Muscle of arm (tissue), 14 donors: ENCODE measurements at places on chromosomes 3 and 15.

DNA sequence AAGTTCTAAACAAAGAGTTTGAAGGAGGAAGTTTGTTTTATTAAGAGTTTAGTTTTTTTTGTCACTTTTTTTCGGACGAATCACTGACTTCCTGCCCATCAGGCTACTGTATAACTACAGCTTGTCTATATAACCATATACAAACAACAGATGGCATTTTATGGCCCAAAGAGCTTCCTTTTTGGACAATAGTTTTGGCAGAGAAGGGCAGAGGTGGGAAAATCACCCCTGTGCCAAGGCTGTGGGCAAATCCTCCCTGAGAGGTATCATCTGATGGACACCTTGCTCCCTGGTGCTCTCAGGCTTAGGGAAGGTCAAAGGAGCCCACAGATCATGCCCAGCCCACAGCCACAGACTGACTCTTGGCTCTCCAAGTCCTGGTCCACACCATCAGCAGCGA, 113.4 kb downstream of the OXNAD1 start:
- no peak for DNase-seq

GRCh38 chr15:57861815-57862586, 155.5 kb downstream of the POLR2M start:
- DNase-seq: no peak

DNA sequence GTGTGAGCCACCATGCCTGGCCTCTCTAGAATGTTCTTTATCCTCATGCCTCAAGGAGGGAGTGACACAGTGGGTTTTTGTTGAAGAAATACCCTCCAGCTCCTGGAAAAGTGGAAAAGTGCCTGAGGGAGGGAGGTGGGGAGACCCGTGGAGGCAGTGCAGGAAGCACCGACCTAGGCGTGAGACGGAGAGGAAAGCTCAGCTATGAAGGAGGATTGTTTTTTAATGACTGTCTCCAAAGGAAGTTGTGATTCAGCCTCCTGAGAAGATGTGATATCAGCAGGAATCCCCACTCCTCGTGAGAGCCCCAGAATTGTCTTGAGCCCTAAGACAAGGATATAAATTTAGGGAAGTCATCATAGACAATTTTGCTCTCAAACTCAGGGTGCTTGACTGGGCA, 21.7 kb downstream of the RPLP1 start:
- DNase-seq: no peak

- DNase-seq: no peak
Measured at GRCh38 chr3:146546366-146546965, 2.1 kb upstream of the PLSCR1 start.

GRCh38 chr15:73075160-73075859, 23.0 kb downstream of the NEO1 start:
- DNase-seq: no peak

DNA sequence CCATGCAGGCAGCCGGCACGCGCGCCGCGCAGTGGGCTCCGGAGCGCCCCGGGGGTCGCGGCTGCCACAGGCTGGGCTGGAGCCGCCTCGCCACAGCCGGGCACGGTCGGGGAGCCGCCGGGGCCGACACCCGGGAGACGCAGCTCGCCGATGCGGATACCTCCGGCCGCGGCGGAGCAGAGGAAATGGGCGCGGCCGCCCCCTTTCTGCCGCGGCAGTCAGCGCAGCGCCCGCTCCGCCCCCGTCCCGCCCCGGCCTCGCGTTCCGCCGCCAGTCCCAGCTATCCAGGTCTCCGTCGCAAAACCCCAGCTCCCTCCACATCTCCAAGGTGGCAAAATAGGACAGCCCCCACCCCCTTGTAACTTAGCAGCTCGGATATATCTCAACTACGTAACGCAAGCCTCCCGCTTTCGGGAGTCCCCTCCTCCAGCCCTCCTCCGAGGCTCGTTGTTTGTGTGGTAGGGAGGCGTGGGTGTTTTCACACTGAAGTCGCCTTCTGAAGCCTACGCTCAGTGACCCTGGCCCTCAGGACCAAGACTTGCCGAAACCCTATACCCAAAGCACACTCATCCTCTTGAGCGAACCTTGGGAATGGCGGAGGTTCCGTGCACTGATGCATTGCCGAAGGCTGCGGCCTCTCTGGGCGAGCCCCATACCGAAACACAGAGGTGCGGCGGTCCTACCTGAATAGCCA, at the start of gene SH3BP5:
SH3BP5 (minus strand) TSS at position 182 of the 694 bp plus-strand sequence; CDS start at position 4, 178 bp downstream.
- peak; percentile 73 for DNase-seq

DNA sequence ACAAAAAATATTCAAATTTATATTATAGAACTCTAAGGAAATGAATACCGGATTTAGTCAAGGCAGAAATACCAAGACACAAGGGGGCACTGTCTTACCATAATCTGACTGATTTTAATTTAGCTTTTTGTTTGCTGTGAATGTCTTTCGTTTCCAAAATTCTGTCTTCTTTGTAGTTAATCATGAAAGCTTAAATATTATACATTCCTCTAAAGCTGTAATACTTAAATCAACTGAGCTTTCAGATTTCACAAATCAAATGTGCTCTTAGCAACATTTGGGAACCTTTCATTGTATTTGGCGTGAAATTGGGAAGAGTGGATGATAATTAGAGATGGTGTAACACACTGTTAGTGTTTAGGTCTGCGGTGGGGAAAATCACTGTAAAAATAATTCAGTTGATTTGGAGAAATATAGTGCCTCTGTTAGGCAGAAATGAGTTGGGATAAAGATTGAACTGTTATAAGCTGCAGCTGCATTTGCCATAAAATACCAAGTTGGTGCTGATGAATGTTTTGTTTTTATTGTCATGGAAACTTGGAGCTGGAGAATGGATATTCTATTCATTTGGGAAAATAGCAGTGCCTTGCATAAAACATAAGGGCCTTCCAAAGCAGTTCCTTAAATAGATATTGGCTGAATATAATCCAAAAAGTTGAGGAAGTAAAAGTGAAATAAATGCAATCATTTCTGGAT, 228.2 kb downstream of the TCF12 start:
- DNase-seq: peak; percentile 85

- DNase-seq: no peak
Measured at GRCh38 chr3:52983336-52983807, 62.5 kb downstream of the SFMBT1 start.

- DNase-seq: no peak
Measured at GRCh38 chr3:123524981-123525380, 59.9 kb downstream of the HACD2 start.

DNA sequence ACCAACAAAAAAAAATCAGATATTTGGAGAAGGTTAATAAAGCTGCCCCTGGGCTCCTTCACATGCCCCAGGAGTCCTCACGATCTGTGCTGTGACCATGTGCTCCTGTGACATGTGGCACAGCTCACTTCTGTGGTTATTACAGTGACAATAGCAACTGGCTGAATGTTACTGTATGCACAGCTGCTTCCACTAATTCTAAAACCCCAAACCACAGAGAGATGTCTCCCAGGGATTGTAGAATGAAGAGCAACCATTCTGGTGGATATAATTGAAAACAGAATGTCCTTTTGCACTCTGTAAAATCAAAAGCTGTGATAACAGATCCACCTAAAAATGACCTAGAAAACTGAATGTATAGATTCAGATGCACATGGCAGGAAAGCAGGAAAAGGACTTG, 489.2 kb upstream of the CNTN4 start:
- DNase-seq: peak; percentile 23

GRCh38 chr15:26697913-26698312, 75.0 kb downstream of the GABRB3 start:
- no peak for DNase-seq

GRCh38 chr3:54065140-54065539, 57.2 kb upstream of the CACNA2D3 start:
- no peak for DNase-seq

GRCh38 chr15:81254916-81255290, 58.2 kb downstream of the IL16 start:
- DNase-seq: no peak

DNA sequence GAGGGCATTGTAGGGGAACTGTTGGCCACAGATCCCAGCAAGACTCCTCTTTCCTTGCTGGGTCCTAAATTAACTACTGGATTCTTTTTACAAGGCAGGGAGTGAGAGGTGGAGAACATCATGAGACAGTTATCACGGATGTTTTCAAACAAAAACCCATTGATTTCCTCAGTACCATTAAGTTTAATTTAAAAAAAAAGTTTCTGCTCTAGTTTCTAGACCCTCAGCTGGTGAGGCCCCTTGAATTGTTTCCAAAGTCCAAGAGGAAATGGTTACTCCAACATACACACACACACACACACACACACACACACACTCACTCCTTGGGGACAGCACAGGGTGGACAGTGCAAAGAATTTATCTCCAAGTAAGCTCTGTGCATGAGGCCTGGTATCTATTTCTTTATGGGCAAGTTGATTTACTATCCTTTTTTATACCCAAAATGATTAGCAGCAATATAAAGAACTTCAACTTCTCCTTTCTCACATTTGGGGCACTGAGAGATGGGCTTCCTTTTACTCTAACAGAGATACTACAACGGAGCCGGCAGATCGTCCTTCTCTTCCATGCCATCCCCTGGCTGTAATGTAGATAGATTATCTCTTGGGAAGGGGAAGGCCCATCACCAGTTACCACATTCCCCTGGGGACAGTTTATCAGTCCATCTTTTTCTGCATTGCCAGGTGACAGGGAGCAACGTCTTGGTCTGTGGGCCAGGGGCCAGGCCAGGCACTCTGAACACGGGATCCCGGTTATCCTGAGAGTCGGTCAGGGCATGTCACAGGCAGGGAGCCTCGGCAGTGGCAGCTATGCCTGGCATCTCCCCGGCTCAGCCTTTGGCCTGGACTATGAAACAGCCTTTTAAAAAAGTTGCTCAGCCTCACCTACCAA, 54.7 kb downstream of the CORO2B start:
- no peak for DNase-seq

DNA sequence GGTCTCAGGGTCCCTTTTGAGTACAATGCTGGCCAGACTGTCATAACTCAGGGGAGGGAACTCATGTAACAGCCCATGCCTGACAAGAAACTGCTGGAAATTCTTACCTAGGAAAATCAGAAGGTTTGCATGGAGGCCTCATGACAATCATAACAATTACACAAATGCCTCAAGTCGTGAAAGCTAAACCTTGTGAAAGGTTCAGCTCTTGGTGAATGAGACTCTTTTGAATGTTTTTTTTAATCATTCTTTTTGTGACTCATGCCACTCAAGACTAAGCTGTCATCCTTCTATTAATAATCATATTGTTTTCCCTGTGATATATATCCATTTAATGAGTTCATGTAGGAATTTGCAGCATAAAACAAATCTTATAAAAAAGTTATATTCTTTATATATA, 61.4 kb upstream of the LEKR1 start:
- no peak for DNase-seq

GRCh38 chr3:71906976-71907375, 122.0 kb upstream of the PROK2 start:
- no peak for DNase-seq

DNA sequence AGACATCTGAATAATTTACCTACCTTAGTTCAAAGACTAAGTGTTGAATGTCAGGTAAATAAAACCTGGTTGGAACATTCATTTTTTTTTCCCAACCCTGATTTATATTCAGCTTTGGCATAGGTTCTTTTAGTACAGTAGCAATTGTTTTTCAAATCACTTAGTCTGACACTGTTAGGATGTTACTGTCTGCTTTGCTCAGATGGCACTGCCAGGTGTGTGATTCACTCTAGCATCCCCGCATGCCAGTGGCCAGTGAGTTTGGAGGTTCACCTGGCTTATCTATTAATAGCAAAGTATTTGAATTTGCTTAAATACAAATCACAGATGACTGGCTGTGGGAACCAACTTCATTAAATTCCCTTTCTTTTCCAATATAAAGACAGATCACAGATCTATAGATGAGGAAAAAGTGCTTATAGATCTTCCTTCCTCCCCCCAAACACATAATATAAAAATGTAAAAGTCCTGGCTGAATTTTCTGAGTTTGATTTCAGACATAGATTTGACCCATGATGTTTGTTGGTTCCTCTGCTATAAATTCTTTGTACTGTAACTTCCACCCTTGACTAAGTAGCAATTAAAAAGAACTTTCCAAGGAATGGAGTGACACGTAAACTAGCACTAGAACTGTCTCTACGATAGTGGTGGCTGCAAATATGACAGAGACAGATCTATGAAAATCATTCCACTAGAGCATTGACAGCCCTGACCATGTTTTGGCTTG, 3.9 kb downstream of the THBS1 start:
- DNase-seq: no peak

DNA sequence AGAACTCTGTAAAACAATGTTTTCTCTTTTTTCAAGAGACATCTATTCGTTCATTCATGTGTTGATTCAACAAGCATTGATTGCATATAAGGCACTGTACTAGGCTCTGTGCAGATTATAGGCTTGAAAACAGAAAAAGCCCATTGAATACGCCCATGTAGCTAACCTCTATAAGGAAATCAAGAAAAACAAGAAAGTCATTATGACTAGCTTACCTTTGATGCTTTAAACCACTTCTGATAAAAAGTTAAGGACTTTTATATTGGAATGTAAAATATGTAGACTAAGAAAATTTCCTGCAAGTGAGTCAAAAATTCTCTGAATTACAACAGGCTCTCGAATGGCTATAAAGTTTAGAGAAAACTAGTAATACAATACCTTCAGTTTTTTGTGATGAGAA, 92.5 kb downstream of the BDH1 start:
- no peak for DNase-seq
